ENCODE measurements at places on chromosomes 3 and 15.
A peak's percentile ranks its signal among the peaks of the same experiment; 100 is the strongest.

DNA sequence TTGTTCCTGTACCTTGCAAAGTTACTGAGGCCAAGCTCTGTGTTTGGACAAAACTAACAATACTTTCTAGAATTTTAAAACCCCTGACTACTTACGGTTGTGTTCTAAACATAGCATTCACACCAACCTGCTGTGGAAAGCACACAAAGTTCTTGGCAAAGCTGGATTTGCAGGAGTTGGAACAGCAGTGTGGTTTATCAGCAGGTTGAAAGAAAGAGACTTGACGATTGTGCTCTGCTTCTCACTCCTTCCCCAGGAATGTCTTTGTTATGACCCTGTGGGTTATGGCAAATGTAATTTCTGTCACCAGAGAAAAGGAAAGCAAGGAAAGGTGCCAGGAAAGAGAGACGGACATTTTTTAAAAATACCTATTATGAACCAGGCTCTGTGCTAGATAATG lies 165.5 kb upstream of the TGFBR2 start:
- DNase-seq: no peak

DNA sequence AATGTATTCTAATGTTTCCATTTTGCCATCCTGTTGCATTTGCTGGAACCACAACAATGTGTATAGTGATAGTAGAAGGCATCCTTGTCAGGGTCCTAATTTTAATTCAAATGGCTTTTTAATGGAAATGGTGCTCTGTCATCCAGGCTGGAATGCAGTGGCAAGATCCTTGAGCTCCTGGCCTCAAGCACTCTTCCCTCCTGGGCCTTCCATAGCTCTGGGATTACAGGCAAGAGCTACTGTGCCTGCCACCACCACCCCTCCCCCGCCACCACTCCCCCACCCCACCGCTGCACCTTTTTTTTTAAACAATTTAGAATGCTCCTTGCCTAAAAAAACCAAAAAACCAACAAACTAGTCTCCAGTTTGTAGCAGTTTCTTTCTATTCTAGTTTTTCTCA lies 15.2 kb upstream of the IQCF6 start:
- no peak for DNase-seq

GRCh38 chr3:120908030-120908794 lies at the start of gene STXBP5L:
Gene STXBP5L (plus strand): TSS chr3:120908205. CDS start chr3:120909579, 1,374 bp downstream.
- DNase-seq: peak; percentile 69

DNA sequence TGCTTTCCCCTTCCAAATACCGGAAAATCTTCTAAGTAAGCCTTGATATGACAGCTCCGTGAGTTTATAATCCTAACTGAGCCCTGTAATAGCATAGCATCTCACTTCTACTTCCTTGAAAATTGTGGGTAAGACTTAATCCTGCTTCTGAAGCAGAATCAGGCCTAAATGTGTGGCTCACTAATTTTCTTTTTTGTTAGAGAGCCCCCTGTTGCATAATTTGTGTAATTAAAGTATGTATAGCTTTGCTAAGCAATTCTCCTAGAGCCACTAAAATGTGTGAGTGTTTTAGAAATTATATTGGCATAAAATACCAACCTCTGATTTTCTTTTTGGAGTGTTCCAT lies 304.4 kb downstream of the FGF12 start:
- no peak for DNase-seq

DNA sequence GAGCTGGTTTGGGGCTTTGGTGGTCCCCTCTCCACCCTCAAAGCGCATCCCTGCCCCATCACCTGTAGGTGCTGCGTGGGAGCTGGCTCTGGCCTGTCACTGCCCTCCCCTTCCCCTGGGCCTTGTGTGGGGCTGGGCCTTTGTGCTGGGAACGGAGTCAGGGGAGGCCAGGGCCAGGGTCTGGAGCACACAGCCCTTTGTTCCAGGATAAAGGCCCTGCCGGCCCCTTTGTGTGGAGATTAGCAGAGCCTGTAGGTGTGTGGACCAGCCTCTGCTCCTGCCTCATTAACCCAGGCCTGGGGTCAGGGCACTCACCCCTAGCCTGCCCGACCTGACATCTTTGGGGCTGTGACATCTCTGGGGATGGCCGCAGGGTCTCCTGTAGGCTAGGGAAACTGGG lies 8.9 kb downstream of the EPHB3 start:
- no peak for DNase-seq

GRCh38 chr3:161863775-161864174 lies 367.2 kb downstream of the OTOL1 start:
- DNase-seq: no peak

DNA sequence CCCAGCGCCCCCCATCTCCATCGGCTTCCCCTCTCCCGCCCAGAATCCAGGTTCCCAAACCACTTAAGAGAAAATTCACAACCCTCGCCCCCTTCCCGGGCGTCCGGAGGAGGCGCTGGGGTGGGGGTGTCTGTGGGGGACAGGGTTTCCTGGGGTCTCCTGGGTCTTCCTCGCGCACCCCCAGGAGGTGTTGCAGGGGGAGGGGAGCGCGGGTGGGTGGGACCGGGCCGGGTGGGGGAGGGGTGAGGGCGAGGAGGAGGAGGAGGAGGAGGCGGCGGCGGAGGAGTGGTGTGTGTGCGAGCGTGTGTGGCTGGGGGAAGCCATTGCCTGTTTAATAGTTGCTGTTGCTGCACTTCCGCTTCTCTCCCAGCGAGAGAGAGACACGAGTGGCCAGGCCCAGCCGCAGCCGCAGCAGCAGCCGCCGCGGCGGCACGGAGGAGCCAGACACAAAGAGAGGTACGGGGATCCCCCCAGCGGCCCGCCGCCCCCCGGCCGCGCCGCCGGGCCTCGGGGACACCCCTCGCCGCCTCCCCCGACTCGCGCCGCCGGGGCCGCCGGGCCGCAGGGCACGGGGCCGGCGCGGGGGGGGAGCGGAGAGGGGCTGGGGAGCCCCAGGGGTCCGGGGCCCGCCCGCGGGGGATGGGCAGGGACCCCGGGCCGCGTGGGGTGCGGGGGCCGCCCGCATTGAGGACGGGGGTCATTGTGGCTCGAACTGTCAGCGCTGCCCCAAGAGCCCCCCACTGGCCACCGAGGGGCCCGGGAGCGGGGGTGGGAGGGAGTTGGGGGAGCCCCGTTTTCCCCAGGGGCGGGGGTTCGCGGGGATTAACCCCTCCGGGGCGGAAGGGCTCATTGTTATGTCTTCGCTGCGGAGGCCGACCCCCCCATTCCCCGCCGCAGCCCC lies at the start of gene UBE2E1:
Gene UBE2E1 (plus strand): TSS at position 323 of the 901 bp plus-strand sequence. CDS start 1,315 bp downstream, outside the sequence.
- peak; percentile 66 for DNase-seq

- DNase-seq: no peak
Measured at GRCh38 chr15:96408591-96409183, 78.2 kb downstream of the NR2F2 start.

GRCh38 chr3:14494973-14495300 lies 45.2 kb downstream of the GRIP2 start:
- DNase-seq: no peak

- DNase-seq: no peak
Measured at GRCh38 chr3:65048151-65048550, 360.4 kb upstream of the ADAMTS9 start.

DNA sequence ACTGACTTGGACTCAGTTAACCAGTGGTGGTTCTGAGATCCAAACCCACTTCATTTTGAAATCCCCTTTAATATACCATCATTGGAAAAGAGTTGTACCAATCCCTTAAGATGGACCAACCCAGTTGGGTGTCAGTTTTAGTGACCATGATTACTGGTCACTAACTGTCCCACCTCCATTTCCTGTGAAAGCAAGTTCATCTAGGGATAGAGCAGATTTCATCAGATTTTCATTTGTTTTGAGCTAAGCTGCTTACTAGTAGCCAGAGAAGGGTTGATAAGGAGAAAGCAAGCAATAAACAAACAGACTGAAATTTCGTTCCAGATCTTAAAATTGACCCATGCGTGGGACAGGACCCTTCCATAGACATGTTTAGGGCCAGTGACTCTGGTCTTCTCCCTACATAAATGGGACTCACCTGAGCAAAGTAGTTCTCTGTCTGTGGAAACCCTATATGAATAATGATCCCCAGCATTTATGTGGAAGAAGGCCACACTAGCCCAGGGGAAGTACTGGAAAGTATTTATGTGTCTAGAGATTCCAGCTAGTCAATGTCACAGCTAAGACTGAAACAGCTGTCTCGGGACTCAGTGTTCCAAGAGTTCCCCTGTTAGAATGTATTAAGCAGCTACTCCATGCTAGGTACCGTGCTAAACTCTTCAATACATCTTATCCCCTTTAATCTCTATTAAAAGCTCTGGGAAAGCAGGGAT lies 196.0 kb upstream of the BCL6 start:
- no peak for DNase-seq

DNA sequence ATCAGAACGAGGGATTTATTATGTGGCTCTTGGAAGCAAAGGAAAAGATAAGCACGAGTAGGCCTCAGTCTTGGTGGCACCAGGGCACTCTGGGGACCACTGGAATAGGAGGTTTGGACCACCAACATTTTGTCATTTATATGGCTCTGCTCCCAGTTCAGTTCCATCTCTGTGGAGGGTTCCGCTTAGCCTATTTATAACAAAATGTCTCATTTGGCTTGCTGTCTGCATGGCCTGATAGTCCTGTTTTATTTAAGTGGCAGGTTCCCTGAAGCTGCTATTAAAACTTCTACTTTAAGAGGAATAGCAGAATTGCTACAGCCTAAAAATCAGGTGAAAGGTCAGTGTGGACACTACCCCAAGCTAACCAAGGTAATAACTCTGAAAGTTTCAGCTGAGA lies 27.2 kb downstream of the MAP2K5 start:
- DNase-seq: no peak

DNA sequence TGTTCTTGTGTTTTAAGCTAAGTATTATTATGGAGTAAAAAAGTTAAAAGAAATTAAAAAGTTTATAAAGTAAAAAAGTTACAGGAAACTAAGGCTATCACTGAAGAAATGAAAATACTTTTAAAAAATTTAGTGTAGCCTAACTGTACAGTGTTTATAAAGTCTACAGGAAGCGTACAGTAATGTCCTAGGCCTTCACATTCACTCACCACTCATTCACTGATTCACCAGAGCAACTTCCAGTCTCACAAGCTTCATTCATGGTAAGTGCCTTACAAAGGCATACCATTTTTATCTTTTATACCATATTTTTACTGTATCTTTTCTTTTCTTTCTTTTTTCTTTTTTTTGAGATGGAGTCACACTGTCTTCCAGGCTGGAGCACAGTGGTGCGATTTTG lies 40.7 kb upstream of the SCN5A start:
- no peak for DNase-seq

DNA sequence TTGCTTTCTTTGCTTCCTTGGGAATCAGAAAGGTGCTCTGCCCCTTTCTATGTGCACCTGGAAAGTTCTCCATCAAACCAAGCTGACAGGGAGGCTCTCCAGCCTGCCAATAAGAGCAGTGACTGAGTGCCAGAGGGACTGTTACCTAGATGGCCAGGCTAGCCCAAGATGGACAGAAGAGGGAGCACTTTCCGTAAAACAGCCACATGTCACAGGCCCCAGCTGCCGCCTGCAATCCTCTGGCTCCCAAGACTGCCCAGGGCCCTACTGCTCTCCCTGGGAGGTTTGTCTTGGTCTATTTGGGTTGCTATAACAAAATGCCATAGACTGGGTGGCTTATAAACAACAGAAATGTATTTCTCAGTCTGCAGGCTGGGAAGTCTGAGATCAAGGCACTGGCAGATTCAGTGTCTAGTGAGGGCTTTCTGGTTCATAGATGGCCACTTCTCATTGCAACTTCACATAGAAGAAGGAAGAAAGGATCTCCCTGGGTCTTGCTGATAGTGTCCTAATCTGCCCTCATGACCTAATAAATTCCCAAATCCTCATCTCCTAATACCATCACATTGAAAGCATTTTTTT lies 72.3 kb downstream of the TAMM41 start:
- peak; percentile 54 for DNase-seq

- DNase-seq: no peak
Measured at GRCh38 chr15:23447107-23447500, at the start of gene GOLGA6L2. Gene GOLGA6L2 (minus strand): TSS chr15:23447243. CDS start chr15:23447181, 62 bp downstream.
